ENCODE measurements at places on chromosomes 2 and 18. TPM values are rescaled to one million over a fixed set of nuclear protein-coding genes. Genes with fewer than 3 reads are reported as not detected.

DNA sequence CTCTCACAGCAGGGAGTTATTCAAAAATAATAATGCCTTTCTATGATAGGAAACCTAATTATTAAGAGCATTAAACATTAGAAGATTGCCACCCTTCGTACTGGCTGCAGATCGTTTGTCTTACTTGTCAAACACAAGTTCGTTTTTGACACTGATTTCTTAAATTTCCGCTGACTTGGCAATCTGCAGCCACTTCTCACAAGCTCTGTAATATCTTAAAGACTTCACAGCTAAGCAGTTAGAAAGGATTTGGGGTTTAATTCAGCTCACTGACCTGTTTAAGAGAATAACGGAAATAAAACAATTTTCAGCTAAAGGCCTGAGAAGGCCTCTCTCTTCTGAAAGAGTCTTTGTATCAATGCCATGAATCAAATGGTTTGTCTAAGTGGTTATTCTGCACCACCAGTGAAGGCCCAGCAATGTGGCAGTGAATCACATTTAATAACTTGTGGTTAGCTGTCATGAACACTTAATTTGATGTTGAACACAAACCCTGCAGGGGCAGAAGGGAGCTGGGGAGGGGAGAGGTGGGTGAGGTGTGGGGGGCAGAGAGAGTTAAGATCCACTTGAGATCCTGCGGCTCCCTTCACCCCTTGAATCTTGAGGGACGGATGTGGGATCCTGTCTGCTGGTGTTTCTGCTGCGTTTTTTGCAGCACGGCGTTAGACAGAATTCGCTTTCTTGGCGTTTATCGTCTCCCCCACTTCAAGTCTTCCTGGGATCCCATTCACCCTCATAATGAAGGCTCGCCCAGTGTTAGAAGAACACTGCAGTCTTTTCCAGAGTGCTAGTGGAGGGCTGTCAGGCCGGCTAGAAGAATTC is 145.4 kb upstream of the SATB2 start:
- no peak for DNase-seq

Gene CPLX4
- total RNA-seq, result not detected

DNA sequence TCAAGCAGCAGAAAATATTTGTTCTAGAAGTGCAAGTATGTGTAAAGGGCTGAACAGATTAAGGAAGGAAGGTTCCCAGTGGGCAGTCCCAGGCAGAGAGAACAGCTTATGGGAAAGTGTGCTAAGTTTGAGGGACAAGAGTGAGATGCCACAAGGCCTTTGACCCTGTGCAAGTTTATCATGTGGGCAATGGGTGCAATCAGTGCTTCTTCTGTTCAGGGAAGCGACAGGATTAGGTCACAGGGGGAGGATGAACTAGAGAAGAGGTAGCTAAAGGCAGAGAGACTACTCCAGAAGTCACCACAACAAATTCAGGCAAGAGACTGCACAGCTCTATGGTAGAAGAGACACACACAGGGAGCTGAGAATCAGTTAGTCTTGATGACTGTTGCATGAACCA is 44.3 kb downstream of the LPIN2 start:
- no peak for DNase-seq

GRCh38 chr2:94871226-94872087 is at the start of gene TEKT4:
Gene TEKT4, plus strand, starts transcription at chr2:94871430. Its CDS starts 150 bp downstream, at chr2:94871580.
- DNase-seq, result peak; percentile 7

Gene IL1R1
- 24.2 TPM for total RNA-seq

- no peak for DNase-seq
Measured at GRCh38 chr2:34578641-34579040, 979.5 kb upstream of the FAM98A start.

Gene SLC23A3
- 1.3 TPM for total RNA-seq

- no peak for DNase-seq
Measured at GRCh38 chr18:2559249-2559648, 12.1 kb downstream of the METTL4 start.

Gene RAPH1
- total RNA-seq, result 67.8 TPM

- DNase-seq, result no peak
Measured at GRCh38 chr2:20465716-20466394, 19.0 kb downstream of the RHOB start.

- DNase-seq, result no peak
Measured at GRCh38 chr18:79429785-79430281, 34.1 kb downstream of the NFATC1 start.

- DNase-seq, result no peak
Measured at GRCh38 chr18:318791-319291, 51.0 kb upstream of the THOC1 start.
